ENCODE measurements at places on chromosomes 16 and 17. TPM values are rescaled to one million over a fixed set of nuclear protein-coding genes. Genes with fewer than 3 reads are reported as not detected.

GRCh38 chr16:58409316-58409973, 17.2 kb downstream of the GINS3 start:
- H3K27ac ChIP-seq = no peak overlapping the region
- peak; percentile 60 for DNase-seq
- H3K4me1 ChIP-seq = no peaks in the 10 kb centered on the region
- no peaks in the 10 kb centered on the region for H3K27me3 ChIP-seq
- H3K36me3 ChIP-seq = no peaks in the 10 kb centered on the region

GRCh38 chr17:57068222-57068658, 16.8 kb upstream of the AKAP1 start:
- no peak overlapping the region for H3K27ac ChIP-seq
- no peaks in the 10 kb centered on the region for H3K36me3 ChIP-seq
- no peaks in the 10 kb centered on the region for H3K27me3 ChIP-seq
- H3K4me3 ChIP-seq = no peak overlapping the region
- DNase-seq = no peak

DNA sequence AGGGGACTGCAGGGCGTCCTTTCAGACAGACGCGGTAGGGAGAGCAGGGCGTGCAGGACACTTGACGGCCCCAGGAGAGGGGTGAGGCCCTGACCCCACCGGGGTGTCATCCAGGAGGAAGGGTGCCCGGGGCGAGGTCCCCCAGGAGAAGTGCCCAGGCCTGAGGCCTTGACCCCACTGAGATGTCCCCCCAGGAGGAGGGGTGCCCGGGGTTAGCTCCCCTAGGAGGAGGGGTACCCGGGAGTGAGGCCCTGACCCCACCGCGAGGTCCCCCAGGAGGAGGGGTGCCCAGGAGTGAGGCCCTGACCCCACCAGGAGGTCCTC, 27.2 kb upstream of the METRNL start:
- no peaks in the 10 kb centered on the region for H3K4me1 ChIP-seq
- DNase-seq = no peak
- H3K27me3 ChIP-seq = no peaks in the 10 kb centered on the region
- H3K27ac ChIP-seq = peak overlapping the region; percentile 55

- H3K4me3 ChIP-seq = no peak overlapping the region
- H3K27ac ChIP-seq = no peak overlapping the region
- no peaks in the 10 kb centered on the region for H3K27me3 ChIP-seq
- H3K36me3 ChIP-seq = no peaks in the 10 kb centered on the region
Observed at GRCh38 chr16:57743886-57744641, 8.5 kb downstream of the KATNB1 start.

DNA sequence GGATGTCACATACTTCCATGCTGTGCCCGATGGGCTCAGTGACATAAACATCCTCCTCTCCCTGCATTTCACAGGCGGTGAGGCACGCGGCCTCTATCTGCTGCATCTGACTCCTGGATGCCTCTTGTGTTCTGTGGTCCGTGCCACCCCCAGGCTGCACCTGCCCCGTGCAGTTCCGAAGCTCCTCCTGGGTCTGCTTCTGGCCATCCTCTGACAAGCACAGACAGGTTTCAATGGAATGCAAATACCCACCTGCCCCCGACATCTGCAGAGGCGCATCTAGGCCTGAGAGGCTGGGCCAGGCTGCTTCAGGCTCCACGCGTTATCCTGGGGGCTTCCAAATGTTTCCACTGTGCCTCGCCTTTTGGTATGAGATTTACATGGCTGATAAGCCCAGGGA, 46.3 kb upstream of the DNAH17 start:
- H3K4me1 ChIP-seq = no peaks in the 10 kb centered on the region
- no peak overlapping the region for H3K4me3 ChIP-seq
- H3K27me3 ChIP-seq = no peaks in the 10 kb centered on the region
- H3K36me3 ChIP-seq = no peaks in the 10 kb centered on the region
- DNase-seq = no peak

GRCh38 chr17:50787106-50787505, 19.8 kb upstream of the ANKRD40CL start:
- no peak overlapping the region for H3K27ac ChIP-seq
- DNase-seq = no peak
- no peaks in the 10 kb centered on the region for H3K27me3 ChIP-seq

- peaks cover under 1% of the 10 kb centered on the region for H3K27me3 ChIP-seq
- H3K4me3 ChIP-seq = no peak overlapping the region
- no peaks in the 10 kb centered on the region for H3K4me1 ChIP-seq
- H3K27ac ChIP-seq = no peak overlapping the region
- no peak for DNase-seq
Observed at GRCh38 chr16:3174618-3175148, 13.3 kb upstream of the OR1F1 start.

DNA sequence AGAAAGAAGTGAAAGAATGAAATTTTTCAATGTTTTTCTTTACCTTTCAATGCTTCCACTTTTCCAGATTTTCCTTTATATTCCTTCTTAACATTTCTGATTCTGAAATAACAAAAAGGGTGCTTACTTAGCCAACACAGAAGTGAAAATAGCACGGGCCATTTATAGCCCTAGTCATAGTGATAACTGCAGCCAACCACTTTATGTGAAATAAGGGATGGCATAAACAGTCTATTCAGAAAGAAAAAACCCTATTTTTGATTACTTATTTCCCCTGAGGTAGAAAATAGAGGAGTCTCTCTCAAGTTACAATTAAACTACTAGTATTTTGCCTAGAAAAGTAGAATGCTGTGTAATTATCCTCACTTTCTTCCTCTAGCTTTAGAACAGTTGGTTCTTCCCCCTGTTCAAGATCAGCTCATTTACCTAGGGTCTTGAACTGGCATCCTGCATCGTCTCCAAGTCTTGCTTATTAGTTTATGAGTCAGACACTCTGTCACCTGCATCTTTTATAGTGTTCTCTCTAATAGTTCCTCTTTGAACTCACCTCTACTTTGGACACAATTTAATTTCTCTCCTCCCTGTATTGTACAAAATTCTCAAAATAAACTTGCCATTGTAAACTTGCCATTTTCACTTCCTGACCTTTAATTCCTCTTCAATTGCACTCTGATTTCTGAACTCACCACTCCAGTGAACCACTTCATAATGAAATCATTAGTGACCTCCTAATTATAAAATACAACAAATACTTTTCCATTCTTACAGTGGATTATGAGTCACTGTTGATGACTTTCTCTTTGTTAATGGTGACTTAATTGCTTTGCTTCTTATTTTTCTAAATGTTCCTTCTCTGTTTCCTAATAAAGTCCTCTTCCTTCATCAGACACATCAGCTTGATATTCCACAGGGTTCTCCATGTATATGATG, 23.6 kb downstream of the ABCA6 start:
- H3K4me3 ChIP-seq = no peak overlapping the region
- DNase-seq = no peak
- H3K27me3 ChIP-seq = no peaks in the 10 kb centered on the region
- no peaks in the 10 kb centered on the region for H3K36me3 ChIP-seq

DNA sequence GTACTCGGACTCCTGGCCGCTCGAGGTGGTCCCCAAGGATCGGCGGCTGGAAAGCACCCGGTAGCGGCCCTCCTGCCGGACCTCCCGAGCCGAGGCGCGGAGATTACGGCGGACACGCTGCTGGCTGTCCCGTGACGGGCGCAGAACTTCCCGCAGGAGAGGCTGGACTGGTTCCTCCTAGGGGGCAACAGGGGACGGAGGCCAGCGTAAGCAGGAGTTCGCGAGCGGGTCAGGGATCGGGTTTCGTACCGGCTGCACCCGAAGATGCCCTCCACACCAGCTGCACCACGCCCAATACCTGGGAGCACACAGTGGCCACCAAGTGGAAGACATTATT, 341 bp downstream of the SLC7A6OS start:
- H3K36me3 ChIP-seq = peaks cover 2% of the 10 kb centered on the region
- DNase-seq = peak; percentile 77
- H3K27me3 ChIP-seq = no peaks in the 10 kb centered on the region

GRCh38 chr17:82871056-82871775, 31.4 kb upstream of the ZNF750 start:
- no peak overlapping the region for H3K4me3 ChIP-seq
- no peaks in the 10 kb centered on the region for H3K4me1 ChIP-seq
- no peaks in the 10 kb centered on the region for H3K27me3 ChIP-seq
- DNase-seq = no peak
- no peak overlapping the region for H3K27ac ChIP-seq
- peaks cover 3% of the 10 kb centered on the region for H3K36me3 ChIP-seq

DNA sequence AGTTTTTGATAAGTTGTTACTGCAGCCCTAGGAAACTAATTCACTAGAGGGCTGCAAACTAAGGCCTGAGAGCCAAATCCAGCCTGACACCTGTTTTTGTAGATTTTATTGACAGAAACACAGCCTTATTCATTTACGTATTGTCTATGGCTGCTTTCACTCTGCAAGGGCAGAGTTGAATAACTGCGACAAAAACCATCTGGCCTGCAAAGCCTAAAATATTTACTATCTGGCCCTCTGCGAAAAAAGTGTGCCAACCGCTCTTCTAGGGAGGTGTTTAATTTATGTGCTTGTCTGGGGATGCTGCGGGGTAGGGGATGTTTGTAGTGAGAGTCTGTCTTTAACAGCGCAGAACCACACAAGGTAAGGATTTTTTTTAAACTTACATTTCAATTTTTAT, 165.0 kb upstream of the RBFOX1 start:
- no peak overlapping the region for H3K27ac ChIP-seq
- no peaks in the 10 kb centered on the region for H3K4me1 ChIP-seq
- no peak overlapping the region for H3K4me3 ChIP-seq

- no peak overlapping the region for H3K4me3 ChIP-seq
- H3K27me3 ChIP-seq = no peaks in the 10 kb centered on the region
- H3K27ac ChIP-seq = no peak overlapping the region
Observed at GRCh38 chr16:70740914-70741782, 55.3 kb upstream of the MTSS2 start.

DNA sequence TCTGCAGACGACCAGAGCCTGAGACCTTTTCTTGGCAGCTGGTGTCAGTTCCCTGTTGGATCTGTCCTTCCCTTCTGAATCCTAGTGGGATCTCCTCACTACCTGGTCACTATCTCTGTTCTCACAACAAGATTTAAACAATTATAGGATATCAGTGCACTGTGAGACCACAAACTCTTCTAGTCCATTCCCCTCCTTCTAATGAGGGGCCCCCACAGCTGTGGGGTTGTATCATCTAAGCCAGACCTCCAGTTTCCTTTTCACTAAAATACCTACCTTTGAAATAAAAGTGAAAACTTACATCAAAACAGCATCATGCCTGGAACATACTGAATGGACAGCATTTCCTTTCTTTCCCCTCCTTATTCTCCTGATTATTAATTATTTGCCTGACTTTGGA, 233.2 kb downstream of the PRKCA start:
- H3K4me3 ChIP-seq = no peak overlapping the region
- no peaks in the 10 kb centered on the region for H3K4me1 ChIP-seq
- H3K27ac ChIP-seq = no peak overlapping the region
- no peaks in the 10 kb centered on the region for H3K27me3 ChIP-seq
- DNase-seq = no peak

- no peak overlapping the region for H3K27ac ChIP-seq
- H3K4me3 ChIP-seq = no peak overlapping the region
- DNase-seq = no peak
- H3K27me3 ChIP-seq = no peaks in the 10 kb centered on the region
- H3K4me1 ChIP-seq = no peaks in the 10 kb centered on the region
Observed at GRCh38 chr17:62882284-62882683, 74.2 kb upstream of the MARCHF10 start.

GRCh38 chr16:57639172-57639887, 10.9 kb downstream of the ADGRG1 start:
- no peaks in the 10 kb centered on the region for H3K4me1 ChIP-seq
- H3K27ac ChIP-seq = no peak overlapping the region
- no peak overlapping the region for H3K4me3 ChIP-seq
- H3K36me3 ChIP-seq = no peaks in the 10 kb centered on the region
- H3K27me3 ChIP-seq = no peaks in the 10 kb centered on the region

DNA sequence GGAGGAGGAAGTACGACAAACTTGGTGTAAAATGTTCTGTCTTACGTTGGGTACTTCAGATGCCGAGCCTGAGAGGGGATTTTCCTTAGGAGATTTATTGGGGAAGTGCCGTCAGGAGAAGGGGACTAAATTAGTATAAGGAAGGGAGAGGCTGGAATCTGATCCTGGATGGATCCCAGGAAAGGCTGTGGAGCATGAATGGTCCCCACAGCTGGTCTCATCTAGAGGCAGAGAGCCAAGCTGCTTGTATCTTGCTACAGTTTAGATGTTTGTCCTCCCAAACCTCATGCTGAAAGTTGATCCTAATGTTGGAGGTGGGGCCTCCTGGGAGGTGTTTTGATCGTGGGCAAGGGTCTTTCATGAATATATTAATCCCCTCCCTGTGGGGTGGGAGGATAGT, 798.4 kb upstream of the EEF2KMT start:
- no peaks in the 10 kb centered on the region for H3K27me3 ChIP-seq
- no peak overlapping the region for H3K4me3 ChIP-seq
- H3K27ac ChIP-seq = no peak overlapping the region
- no peaks in the 10 kb centered on the region for H3K36me3 ChIP-seq
- H3K4me1 ChIP-seq = no peaks in the 10 kb centered on the region
- no peak for DNase-seq

- no peak for DNase-seq
- no peaks in the 10 kb centered on the region for H3K4me1 ChIP-seq
- H3K27me3 ChIP-seq = no peaks in the 10 kb centered on the region
- no peaks in the 10 kb centered on the region for H3K36me3 ChIP-seq
- no peak overlapping the region for H3K27ac ChIP-seq
Observed at GRCh38 chr17:80512233-80512632, 32.4 kb upstream of the RPTOR start.

TMC5 gene
- 0.27 TPM for total RNA-seq

PLLP gene
- total RNA-seq = 2.6 TPM

SPAG7 gene
- total RNA-seq = 48.3 TPM

MGRN1 gene
- total RNA-seq = 77.7 TPM

WNK4 gene
- 0.24 TPM for total RNA-seq

SLC52A1 gene
- not detected for total RNA-seq

SULT1A1 gene
- total RNA-seq = 29.8 TPM

KRT16 gene
- total RNA-seq = 0.65 TPM
